ENCODE measurements at places on chromosomes 11 and 22. TPM values are rescaled to one million over a fixed set of nuclear protein-coding genes. Genes with fewer than 3 reads are reported as not detected.

Gene C1QTNF4
- 1.3 TPM for total RNA-seq

Gene ABTB2
- total RNA-seq, result 2.4 TPM

DNA sequence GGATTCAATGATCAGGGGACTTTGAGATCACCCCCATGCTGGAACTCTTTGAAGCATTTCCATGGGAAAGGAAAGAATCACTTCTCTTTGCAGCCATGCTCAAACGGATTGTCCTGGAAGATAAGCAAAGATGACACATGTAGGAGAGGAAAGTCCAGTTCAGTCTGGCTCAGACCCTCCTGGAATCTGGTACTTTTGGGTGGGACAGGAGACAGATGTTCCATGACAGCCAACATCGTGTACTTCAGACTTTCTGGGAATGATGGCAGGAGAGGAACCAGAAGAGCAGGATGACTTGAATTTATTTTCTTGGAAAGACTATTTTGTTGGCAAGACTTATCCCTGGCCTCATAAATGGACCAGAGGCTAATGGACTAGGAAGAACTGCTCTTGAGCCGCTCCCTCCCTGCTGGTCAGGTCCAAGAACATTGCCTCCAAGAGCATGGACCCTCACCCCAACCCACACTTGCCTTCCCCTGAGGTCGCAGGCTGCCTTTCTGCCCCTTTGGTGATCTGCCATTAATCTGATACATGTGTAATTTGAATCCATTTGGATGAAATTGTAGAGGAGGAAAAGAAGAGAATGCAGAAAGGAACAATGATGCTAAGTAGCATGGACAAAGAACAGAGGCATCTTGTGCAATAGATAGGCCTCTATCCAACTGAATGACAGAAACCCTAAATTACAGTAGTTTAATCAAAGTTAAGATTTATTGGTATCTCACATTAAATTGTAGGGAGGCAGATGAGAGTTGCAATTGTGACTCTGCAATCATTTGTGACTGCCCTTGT lies 201.0 kb downstream of the SNX19 start:
- no peaks in the 10 kb centered on the region for H3K27me3 ChIP-seq
- H3K4me3 ChIP-seq, result no peak overlapping the region
- no peak overlapping the region for H3K27ac ChIP-seq
- no peaks in the 10 kb centered on the region for H3K36me3 ChIP-seq
- H3K4me1 ChIP-seq, result no peaks in the 10 kb centered on the region
- DNase-seq, result no peak

DNA sequence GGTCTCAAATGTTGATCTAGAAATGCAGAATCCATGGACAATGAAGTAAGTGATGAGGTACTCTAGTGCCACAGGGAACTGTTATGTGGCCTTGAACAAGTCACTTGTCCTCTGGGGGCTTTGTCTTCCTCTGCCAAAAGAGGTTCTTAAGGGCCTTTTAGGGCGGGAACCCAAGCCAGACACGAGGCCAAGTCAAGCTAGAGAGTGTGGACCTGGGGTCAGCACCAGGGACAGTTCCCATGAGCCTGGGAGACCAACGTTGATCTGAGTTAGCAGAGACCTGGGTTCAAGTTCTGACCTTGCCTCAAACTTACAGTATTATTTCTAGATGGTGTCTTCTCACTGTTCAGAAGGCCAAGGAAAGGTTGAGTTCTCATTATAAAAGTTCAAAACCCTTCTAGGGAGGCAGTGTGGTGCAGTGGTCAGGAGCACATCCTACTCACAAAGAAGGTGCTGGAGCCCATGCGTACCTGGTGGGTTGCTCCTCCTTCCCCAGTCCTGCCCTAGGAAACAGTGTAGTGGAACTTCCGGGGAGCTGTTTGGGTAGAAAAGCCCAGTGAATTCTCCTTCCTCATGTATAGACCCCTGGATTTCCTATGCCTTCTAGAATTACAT lies 121.5 kb downstream of the CHST1 start:
- H3K27ac ChIP-seq, result no peak overlapping the region
- H3K4me3 ChIP-seq, result no peak overlapping the region
- no peak for DNase-seq
- no peaks in the 10 kb centered on the region for H3K36me3 ChIP-seq
- peaks cover 24% of the 10 kb centered on the region for H3K27me3 ChIP-seq
- H3K4me1 ChIP-seq, result no peaks in the 10 kb centered on the region

Gene FAM227A
- 1.5 TPM for total RNA-seq

Gene SYCE3
- total RNA-seq, result not detected

GRCh38 chr11:86248609-86249008 lies 4.1 kb downstream of the EED start:
- no peak for DNase-seq
- no peak overlapping the region for H3K27ac ChIP-seq
- no peak overlapping the region for H3K4me3 ChIP-seq
- peaks cover 13% of the 10 kb centered on the region for H3K4me1 ChIP-seq
- H3K36me3 ChIP-seq, result no peaks in the 10 kb centered on the region
